Esophagus squamous epithelium (tissue), 5 donors: ENCODE measurements at places on chromosomes 7 and 10.
A peak's percentile ranks its signal among the peaks of the same experiment; 100 is the strongest.

GRCh38 chr10:36277459-36277858 lies 635.4 kb upstream of the FZD8 start:
- H3K36me3 ChIP-seq = no peaks in the 10 kb centered on the region
- no peaks in the 10 kb centered on the region for H3K4me1 ChIP-seq
- DNase-seq = no peak
- no peak overlapping the region for H3K4me3 ChIP-seq

DNA sequence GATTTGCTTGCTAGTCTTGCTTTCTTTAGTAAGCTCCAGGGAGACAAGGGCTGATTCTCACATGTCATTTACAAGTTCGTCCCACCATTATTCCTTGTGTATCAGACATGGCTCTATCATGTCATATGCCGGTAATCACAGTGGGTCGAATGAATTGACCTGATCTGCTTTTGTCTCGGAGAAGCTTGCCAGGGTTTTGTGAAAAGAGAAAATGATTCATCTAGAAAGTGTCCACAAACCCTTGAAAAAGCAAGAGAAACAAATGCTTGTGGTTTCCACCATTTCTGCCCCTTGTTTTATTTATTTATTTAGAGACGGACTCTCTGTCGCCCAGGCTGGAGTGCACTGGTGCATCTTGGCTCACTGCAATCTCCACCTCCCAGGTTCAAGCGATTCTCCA lies 278.5 kb downstream of the TCF7L2 start:
- H3K27me3 ChIP-seq = peaks cover 14% of the 10 kb centered on the region
- H3K36me3 ChIP-seq = no peaks in the 10 kb centered on the region
- DNase-seq = no peak
- H3K4me3 ChIP-seq = no peak overlapping the region

DNA sequence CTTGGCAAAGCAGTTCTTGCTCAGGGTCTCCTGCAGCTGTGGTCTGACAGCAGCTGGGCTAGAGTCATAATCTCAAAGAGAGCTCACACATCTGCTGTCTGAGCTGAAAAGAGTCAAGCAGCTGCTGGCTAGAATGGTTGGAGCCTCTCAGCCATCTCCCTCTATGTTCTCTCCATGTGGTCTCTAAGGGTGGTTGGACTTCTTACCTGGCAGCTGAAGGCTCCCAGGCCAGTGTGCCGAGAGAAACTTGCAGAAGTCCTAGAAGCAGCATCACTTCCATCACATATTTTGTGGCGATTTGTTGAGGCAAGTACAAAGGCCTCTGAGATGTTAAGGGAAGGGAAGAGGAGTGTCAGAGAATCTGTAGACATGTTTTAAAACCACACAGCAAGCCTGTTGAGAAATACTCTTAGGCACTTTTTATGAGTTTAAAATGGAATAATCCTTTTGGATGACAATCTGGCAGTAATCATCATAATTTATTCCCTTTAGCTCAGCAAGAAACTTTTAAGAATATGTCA lies 93.2 kb downstream of the REEP3 start:
- no peak overlapping the region for H3K27ac ChIP-seq
- H3K4me1 ChIP-seq = no peaks in the 10 kb centered on the region
- DNase-seq = no peak
- H3K27me3 ChIP-seq = no peaks in the 10 kb centered on the region

GRCh38 chr10:102367441-102367840 lies 28.1 kb upstream of the NFKB2 start:
- no peaks in the 10 kb centered on the region for H3K27me3 ChIP-seq
- DNase-seq = no peak
- H3K4me1 ChIP-seq = no peaks in the 10 kb centered on the region
- no peak overlapping the region for H3K4me3 ChIP-seq

GRCh38 chr10:10421071-10421470 lies 596.6 kb upstream of the CELF2 start:
- no peaks in the 10 kb centered on the region for H3K4me1 ChIP-seq
- H3K36me3 ChIP-seq = no peaks in the 10 kb centered on the region
- DNase-seq = no peak
- no peaks in the 10 kb centered on the region for H3K27me3 ChIP-seq

DNA sequence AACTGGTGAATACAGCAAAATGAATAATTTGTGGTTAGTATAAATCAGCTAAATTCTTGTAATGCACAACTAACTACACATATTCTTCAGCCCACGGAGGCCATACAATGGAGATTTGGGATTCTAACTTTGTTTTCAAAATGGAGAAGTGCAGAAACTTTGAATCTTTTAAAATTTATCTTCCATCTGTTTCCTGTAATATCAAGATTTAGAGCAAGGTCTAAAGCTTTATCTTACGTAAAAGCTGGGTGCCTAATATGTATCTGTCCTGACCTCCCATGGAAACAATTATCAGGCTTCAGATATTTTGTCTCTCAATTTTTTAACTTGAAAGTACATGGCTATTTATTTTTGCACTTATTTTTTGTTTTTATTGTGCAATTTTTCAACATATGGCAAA lies 5.0 kb upstream of the AHR start:
- no peaks in the 10 kb centered on the region for H3K36me3 ChIP-seq
- no peak overlapping the region for H3K4me3 ChIP-seq
- DNase-seq = no peak
- no peak overlapping the region for H3K27ac ChIP-seq
- no peaks in the 10 kb centered on the region for H3K27me3 ChIP-seq
- no peaks in the 10 kb centered on the region for H3K4me1 ChIP-seq

DNA sequence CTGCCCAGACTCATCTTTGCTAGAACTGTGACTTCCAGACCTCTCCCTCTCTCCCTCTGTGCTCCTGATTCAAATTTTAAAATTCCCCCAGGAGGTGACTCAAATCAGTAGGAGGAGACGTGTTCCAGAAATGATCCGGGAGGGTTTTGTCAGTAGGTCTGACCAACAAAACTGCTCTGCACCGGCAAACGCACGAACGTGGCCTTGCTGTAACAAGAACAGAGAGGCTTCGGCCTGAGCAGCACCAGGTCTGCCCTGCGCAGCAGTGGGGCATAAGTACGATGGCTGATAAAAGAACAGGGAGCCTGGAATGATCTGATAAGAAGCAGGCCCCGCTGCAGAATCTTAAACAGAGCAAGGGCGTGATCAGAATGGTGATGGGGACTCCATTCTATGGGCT lies 152.7 kb upstream of the AUTS2 start:
- no peaks in the 10 kb centered on the region for H3K36me3 ChIP-seq
- H3K27ac ChIP-seq = no peak overlapping the region
- H3K27me3 ChIP-seq = no peaks in the 10 kb centered on the region
- DNase-seq = no peak

- no peaks in the 10 kb centered on the region for H3K4me1 ChIP-seq
- H3K27ac ChIP-seq = no peak overlapping the region
- no peak for DNase-seq
- no peaks in the 10 kb centered on the region for H3K27me3 ChIP-seq
- H3K36me3 ChIP-seq = no peaks in the 10 kb centered on the region
Measured at GRCh38 chr10:66222462-66223046, 703.3 kb upstream of the LRRTM3 start.

- peak overlapping the region; percentile 99 for H3K27ac ChIP-seq
- peaks cover 61% of the 10 kb centered on the region for H3K4me1 ChIP-seq
Measured at GRCh38 chr10:75410132-75411005, 8.8 kb upstream of the ZNF503 start.

GRCh38 chr10:53325066-53325465 lies 552.5 kb upstream of the MBL2 start:
- no peak overlapping the region for H3K27ac ChIP-seq
- no peak overlapping the region for H3K4me3 ChIP-seq
- no peaks in the 10 kb centered on the region for H3K4me1 ChIP-seq
- no peaks in the 10 kb centered on the region for H3K27me3 ChIP-seq

GRCh38 chr7:74579800-74580685 lies 77.5 kb upstream of the GTF2I start:
- H3K4me1 ChIP-seq = peaks cover 36% of the 10 kb centered on the region
- peak overlapping the region; percentile 67 for H3K27ac ChIP-seq
- no peak for DNase-seq
- no peaks in the 10 kb centered on the region for H3K27me3 ChIP-seq
- no peaks in the 10 kb centered on the region for H3K36me3 ChIP-seq

GRCh38 chr7:100830396-100830795 lies 3.1 kb upstream of the EPHB4 start:
- H3K4me3 ChIP-seq = no peak overlapping the region
- H3K27ac ChIP-seq = no peak overlapping the region
- DNase-seq = no peak
- H3K4me1 ChIP-seq = peaks cover 30% of the 10 kb centered on the region

DNA sequence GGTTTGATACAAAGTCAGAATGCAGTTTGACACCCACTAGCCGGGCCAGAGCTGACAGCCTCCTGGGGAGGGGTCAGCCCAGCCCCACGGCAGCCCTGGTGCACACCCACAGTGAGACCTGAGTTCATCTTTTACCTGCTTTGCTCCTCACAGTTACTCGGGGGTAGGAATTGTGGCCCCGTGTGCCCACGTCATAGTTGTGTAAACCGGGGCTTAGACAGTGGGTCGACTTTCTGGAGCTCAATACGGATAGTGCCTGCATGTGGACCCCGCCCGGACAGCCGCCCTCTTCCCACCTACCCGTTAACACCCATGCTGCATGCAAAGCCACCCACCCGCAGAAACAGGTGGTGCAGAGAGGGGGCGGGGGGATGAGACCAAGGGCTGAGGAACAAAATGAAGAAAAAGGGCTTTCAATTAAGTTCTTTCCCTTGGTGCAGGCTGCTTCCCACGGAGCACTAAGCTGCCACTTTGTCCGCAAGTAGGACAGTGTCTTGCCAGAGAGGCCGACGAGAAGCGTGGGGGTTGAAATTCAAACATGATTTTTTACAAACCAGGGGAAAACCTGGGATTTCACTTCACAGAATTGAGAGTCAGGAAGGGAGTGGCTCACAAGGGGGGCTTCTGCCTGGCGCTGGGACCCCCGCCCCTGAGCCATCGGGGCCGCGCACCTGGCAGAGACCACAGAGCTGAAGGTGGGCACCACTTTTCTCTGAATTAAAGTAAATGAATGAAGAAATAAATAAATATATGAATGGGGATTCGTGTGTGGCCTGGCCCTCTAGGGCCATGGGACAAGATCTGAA lies 24.6 kb upstream of the FOXL3 start:
- no peaks in the 10 kb centered on the region for H3K27me3 ChIP-seq
- no peak for DNase-seq
- peaks cover 9% of the 10 kb centered on the region for H3K36me3 ChIP-seq
